ENCODE measurements at places on chromosomes 1 and 21.

- DNase-seq: no peak
Measured at GRCh38 chr1:89221341-89221740, 22.6 kb upstream of the GBP4 start.

DNA sequence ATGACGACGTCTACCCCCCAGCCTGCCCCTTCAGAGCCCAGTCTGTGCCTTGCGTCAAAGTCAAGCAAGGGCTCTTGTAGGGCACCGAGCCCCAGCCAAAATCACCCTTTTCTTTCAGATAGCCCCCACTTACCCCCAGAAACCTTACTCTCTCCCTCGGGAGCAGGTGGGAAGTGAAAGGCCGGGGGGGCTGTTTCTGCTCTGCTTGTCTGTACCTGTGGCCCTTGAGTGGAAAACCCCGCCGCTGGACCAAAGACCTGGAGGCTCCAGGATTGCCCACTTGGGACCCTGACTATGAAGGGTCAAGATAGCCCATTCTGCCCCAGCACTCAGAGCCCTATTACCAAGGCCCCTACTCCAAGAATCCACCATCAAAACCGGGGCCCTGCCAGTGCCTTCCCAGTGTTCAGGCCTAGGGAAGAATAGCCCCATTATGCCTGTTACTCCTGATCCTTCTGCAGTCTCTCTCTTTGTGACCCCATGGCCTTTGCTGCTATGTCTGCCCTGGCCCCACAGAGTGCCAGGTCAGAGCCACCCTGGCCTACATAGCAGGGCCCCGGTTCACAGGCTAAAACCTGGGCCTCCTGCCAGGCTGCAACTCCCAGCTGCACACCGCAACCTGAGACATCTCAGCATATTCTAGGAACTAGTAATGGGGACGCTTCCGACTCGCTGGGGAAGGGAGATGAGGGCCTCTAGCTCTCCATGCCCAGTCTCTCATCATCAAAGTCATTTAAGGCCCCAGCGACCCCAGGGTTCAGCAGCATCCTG is 22.2 kb upstream of the HPDL start:
- no peak for DNase-seq

GRCh38 chr1:54220004-54220811 is 20.2 kb downstream of the MRPL37 start:
- DNase-seq: no peak

GRCh38 chr21:45874716-45875415 is 106.7 kb upstream of the COL6A1 start:
- DNase-seq: no peak

GRCh38 chr1:8567146-8567545 is 249.2 kb downstream of the SLC45A1 start:
- no peak for DNase-seq

GRCh38 chr1:214762902-214763301 is 159.9 kb downstream of the CENPF start:
- DNase-seq: no peak

GRCh38 chr1:174074757-174075156 is 52.6 kb upstream of the RC3H1 start:
- no peak for DNase-seq

GRCh38 chr1:45146833-45147232 is 59.6 kb downstream of the ZSWIM5 start:
- DNase-seq: no peak

DNA sequence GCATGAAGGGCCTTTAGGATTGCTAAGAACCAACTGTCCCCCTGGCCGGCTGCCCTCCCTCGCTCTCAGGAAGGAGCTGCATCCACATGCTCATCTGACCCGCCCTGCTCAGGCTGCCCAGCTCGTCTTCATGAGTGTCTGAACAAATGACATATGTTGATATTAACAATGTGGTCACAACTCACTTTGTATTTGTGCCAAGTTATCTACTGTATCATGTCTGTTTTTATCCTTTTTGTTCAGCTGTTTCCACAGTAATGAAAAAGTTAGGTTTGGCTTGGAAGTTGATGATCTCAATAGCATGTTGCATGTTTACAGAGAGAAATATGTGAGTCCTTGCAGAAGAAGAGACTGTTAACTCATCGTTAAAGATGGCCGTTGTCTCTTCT is 75.1 kb downstream of the PHTF1 start:
- no peak for DNase-seq

DNA sequence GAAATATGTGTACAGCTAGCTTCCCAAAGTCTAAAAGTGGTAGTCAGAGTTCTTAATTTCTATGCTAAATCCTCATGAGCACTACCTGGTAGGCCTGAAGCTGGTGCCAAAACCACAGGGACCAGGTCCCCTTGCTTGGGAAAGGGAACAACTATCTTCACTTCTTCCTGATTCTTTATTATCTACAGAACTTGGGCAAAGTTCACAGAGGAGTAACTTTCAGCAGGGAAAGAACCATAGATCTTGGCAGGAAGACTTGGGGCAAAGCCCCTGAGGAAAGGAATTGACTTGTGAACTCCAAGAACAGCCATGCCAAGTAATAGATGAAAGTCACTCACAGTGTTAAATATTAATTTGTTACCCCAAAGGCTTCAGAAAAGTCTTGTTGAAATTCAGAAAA is 193.0 kb downstream of the ZC3H11B start:
- DNase-seq: no peak

GRCh38 chr21:24272521-24272938 is 1334.8 kb downstream of the MRPL39 start:
- no peak for DNase-seq

DNA sequence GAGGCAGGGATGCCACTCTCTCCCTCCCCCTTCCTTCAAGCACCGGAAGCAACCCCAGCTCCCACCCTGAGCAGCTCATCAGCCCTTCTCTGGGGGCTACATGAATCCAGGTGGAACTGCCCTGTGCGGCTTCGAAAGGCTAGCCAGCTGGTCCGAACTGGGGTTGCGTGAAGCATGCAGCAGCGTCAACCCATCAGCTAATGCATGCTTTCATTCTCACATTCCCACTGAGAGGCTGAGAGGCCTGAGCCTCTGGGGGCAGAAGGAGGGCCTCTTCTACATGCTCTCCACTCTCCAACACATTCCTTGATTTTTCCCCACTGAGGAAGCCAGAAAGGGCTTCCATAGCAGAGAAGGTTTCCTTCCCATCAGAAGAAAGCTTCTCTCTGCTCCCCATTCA is 5.6 kb downstream of the RXRG start:
- DNase-seq: no peak

Data from activated effector memory CD4-positive, alpha-beta T cell treated with Interleukin-2 at 50 U/mL for 16 hours (primary cell).